ENCODE measurements at places on chromosomes 11 and 22.

DNA sequence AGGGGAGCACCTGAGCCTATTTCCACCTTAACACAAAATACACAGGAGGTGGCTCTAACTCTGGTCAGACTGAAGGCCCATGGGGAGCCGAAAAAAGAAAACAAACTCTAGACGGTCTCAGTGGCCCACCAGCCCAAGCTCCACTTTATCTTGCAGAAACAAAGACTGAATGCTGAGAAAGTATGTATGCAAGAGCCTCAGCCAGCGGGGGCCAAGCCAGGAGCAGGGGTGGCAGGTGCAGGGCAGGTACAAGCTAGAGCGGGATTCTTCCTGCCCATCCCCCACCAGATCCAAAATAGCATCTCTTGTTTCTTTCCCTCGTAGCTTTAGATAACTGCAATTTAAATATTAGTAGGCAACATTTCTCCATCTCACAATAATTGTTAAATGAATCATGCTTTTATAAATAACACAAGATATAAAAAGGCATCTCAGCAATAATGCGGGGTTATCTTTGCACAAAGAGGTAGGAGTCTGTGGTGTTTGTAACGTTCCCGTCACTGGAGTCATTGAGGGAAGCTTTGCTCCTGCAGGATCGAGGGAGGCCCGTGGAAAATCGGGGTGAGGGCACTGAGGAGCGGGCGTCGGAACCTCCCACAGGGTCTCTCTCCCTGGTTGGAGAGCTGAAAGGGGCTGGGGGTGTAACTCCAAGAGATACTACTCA is 418.0 kb downstream of the SHANK2 start:
- no peak for DNase-seq

- no peak for DNase-seq
These were observed 36.9 kb downstream of the LINC01488 start for GRCh38 chr11:69518081-69518950.

DNA sequence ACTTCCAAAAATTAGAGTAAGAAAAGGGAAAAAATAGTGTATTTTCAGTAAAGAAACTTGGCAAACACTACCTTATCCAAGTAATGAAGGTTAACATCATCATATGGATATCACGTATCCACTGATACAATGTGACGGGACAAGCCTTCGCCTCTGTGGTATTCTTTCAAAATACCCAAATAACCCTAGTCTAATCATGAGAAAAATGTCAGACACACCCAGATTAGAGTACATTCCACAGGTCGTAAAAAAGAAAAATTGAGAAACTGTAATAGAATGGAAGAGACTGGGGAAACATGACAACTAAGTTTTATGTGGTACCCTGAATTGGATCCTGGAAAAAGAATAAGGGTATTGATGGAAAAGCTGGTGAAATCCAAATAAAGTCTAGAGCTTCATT is 48.9 kb downstream of the NARS2 start:
- DNase-seq: no peak

DNA sequence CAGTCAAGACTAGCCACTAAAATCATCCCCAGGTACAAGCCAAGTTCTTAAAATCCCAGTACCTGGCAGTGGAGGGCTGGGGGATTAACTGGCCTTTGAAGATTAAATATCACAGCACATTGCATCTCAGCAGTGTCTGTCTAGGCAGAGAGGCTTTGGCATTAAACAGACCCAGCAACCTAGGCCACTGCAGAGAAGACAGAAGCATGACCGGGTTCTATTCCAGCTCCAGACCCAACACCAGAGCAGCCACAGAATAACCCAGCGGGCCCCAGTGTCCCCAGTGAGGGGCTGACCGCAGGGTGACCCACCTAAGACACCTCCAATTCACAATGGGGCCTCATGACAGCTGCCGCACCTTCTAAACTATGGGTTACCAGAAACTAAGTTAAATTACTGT is 88.2 kb downstream of the SHANK2 start:
- DNase-seq: no peak

DNA sequence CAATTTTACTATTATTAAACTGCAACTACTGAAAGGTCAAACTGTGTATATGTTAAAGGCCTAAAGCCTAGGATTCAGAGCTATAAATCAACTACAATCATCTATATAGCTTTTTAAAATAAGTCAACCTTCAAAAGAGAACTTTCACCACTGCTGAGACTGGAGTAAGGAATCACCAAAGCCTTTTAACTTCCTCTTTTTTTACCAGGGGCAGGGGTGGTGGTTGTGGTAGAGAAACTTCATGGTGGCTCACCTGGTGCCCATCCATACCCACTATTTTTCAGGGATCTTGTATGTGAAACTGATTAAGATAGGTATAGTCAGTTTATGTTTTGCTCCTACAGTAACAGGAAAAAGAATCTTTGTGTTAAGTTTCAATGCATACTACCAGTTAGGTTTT is 31.5 kb downstream of the TSG101 start:
- DNase-seq: no peak

GRCh38 chr11:17376493-17376892 is 12.0 kb downstream of the KCNJ11 start:
- DNase-seq: no peak

GRCh38 chr11:31767685-31768084 is 43.4 kb downstream of the PAX6 start:
- no peak for DNase-seq

GRCh38 chr22:44042249-44043218 is 18.4 kb downstream of the PARVB start:
- no peak for DNase-seq

GRCh38 chr11:91513734-91514133 is 710.9 kb upstream of the FAT3 start:
- DNase-seq: peak; percentile 0

- DNase-seq: no peak
These were observed 123.7 kb downstream of the GRIK4 start for GRCh38 chr11:120635136-120635810.

GRCh38 chr22:47808236-47808635 is 1045.8 kb downstream of the TBC1D22A start:
- DNase-seq: no peak

DNA sequence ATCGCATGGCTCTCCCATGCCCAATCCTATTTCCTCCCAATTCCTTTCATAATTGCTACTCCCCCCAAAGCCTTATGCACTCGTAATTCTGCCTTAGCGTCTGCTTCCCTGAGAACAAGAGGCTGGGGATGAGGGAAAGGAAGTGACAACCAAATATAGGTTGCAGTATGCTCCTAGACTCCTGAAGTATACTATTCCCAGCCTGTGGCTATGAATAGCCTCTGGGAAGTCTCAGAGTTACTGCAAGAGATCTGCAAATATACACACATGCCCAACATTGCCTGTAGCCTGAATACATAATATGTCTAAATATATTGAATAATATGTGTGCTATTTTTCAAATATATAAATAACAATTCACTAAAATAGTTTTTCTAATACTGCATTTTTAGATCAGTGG is 96.1 kb upstream of the CD44 start:
- DNase-seq: no peak

GRCh38 chr22:39630721-39631120 is 60.2 kb downstream of the CACNA1I start:
- no peak for DNase-seq

DNA sequence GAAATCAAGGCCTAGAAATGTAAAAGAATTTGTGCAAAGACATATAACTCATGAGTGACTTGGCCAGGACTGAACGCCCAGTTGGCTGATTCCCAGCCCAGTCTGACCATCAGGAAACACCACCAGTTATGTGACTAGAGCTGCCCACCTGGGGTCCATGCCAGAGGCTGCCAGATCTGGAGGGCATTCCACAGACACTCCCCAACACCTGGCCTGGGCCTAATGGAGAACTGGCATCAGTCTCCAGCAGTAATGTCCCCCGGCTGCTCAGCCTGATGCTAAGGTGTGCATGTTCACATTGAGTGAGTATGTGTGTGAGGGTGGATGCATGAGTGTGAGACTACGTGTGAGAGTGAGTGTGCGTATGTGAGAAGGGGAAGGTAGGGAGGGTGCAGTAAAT is 15.7 kb downstream of the PLAAT3 start:
- DNase-seq: no peak

DNA sequence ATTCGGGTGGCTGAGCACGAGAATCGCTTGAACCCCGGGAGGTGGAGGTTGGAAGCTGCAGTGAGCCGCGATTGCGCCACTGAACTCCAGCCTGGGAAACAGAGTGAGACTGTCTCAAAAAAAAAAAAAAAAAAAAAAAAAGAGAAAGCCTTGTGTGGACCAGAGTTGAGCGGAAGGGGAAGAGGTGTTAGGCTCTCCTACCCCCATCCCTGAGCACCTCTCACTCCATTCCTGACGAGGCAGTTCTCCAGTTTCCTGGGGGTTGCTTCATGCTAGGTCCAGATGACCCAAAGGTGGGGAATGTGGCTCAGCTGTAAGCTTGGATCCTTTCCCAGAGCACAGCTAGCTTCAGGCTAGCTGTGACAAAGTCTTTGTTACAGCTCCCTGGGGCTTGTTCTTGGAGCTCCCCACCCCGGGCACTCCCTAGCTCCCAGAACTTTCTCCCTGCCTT is 8.8 kb upstream of the DNAL4 start:
- peak; percentile 38 for DNase-seq

DNA sequence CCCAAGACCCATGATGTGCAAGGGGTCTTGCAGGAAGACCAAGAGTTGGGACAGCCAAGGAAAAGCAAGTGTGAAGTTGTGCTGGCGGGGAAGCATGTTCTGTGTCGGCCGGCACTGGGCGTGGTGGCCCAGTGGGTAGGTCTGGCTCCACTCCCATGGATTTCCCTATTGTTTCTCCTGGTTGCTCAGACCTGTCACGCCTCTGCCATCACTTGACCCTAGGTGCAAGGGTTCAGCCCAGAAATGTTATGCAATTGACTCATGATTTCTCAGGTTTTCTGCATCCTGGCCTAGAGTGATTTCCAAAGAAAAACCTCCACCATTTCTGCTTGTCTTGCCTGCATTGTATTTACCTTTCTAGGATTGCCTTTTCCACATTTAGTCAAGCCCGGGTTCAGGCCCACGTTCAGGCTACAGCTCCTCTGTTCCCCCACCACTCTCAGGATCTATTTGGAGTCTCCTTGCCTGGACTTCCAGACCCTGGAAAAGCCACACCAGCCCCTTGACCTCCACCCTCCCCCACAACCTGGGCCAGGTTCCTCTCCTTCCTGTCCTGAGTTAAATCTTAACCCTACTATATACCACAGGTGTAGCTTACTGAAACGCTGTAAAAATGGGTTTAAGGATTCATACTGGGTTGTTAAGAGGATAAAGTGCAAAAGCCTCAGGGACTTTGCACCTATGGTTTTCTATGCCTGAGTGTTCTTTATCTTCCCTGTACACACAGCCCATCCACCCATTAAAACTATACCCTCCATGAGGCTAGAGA is 17.5 kb upstream of the FOLR1 start:
- no peak for DNase-seq

GRCh38 chr22:37998543-37998942 is 14.2 kb upstream of the SOX10 start:
- DNase-seq: no peak

DNA sequence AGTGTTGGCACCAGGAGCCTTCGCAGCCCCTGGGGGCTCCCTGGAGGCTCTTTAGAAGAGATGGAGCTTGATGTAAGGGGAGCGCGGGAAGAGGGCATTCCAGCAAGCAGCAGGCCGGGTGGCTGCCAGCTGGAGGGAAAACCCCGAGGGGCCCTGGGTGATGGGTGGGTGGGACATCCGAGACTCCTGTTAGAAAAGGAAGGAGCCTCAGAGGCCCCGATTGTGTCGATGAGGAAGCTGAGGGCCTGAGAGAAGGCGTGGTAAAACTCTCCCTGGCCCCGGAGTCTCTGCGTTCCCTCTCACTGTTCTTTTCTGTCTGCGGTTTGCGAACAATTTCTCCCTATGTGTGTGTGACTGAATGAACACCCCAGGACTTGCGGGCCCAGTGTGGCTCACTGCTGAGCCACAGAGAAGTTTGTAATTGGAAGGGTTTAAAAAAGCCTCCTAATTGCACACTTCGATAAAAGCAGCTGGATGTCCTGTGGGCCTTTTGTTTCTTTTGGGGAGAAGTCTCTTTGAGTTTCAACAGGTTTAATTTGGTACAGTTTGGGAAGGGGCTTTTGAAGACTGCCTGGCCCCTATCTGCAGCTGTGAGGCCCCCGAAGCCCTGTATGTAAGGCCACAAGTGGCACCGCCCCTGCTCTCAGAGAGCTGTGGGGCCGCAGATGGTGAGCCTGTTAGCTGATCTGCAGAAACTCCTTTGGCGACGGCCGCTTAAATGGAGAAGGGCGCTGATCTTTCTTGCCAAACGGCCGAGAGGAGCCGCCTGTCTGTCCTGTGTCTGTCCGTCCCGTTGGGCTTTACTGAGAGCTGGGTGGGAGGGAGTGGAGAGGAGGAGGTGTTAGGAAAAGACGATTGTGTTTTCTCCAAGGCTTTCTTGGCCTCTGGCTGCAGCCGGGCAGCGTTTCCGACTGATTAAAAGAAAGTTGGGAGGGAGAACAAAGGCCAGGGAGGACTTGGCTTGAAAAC is 2.0 kb downstream of the FBLN1 start:
- DNase-seq: peak; percentile 61

DNA sequence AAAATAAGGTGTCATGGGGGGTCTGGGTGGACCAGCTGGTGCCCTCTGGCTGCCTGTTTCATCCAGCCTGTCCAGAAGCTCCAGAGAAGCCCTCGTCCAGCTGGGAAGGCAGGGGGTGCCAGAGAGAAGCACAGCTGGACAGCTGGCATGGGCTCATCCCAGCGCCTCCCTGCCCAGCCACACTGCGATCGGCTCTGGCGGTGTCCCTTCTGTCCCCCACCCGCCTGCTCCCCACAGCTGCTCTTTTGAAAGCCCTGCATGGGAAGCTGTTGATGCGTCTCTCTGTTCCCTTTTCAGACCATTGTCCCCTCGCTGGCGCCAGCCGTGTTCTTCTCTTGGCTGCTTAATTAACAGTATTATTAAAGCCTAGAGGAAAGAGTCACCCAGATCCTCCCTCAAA is 86.5 kb downstream of the MN1 start:
- DNase-seq: no peak

GRCh38 chr22:38766076-38766777 is 10.4 kb upstream of the SUN2 start:
- no peak for DNase-seq

Data from muscle of arm (tissue), 14 donors.